Immature natural killer cell (primary cell): ENCODE measurements at places on chromosomes 6 and 20.

GRCh38 chr6:16623731-16624130, 137.5 kb downstream of the ATXN1 start:
- DNase-seq, result no peak

DNA sequence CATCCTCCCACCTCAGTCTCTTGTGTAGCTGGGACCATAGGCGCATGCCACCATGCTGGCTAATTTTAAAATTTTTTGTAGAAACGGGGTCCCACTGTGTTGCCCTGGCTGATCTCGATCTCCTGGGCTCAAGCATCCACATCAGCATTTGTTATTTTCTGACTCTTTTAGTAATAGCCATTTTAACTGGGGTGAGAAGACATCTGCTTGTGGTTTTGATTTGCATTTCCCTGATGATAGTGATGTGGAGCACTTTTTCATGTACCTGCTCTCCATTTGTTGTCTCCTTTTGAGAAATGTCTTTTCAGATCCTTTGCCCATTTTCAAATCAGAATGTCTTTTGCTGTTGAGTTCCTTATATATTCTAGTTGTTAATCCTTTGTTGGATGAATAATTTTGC, 22.2 kb upstream of the TULP4 start:
- peak; percentile 43 for DNase-seq

GRCh38 chr6:111294374-111294967, 188.5 kb downstream of the REV3L start:
- no peak for DNase-seq

GRCh38 chr6:67640484-67640883, 994.6 kb upstream of the ADGRB3 start:
- no peak for DNase-seq

GRCh38 chr20:62501801-62502495, 26.2 kb upstream of the GATA5 start:
- no peak for DNase-seq

GRCh38 chr6:157224951-157225574, 98.3 kb downstream of the TMEM242 start:
- no peak for DNase-seq

DNA sequence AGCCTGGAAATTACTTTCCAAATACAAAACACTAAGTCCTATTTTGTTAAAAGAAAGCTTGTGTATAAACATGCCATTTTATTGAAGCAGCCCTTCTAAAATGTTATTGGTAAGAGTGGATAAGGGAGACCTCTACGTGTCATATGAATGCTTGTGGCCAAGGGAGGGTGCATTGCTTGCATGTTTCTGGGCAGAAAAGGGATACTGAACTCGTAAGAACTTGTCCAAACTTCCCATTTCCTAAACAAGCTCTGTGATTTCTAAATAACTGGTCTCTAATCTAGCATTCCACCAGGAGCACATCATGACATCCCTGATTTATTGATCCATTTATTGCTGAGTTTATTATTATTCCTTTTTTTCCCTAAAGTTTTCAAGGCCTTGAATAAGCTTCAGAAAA, 474.1 kb downstream of the CD109 start:
- DNase-seq, result no peak

GRCh38 chr6:135703621-135704020, 147.9 kb upstream of the PDE7B start:
- no peak for DNase-seq

GRCh38 chr6:38065734-38066305, 246.3 kb downstream of the ZFAND3 start:
- no peak for DNase-seq

GRCh38 chr6:159968295-159969203, at the start of gene IGF2R:
IGF2R (plus strand) TSS chr6:159969082; CDS start chr6:159969247, 165 bp downstream.
- peak; percentile 88 for DNase-seq

DNA sequence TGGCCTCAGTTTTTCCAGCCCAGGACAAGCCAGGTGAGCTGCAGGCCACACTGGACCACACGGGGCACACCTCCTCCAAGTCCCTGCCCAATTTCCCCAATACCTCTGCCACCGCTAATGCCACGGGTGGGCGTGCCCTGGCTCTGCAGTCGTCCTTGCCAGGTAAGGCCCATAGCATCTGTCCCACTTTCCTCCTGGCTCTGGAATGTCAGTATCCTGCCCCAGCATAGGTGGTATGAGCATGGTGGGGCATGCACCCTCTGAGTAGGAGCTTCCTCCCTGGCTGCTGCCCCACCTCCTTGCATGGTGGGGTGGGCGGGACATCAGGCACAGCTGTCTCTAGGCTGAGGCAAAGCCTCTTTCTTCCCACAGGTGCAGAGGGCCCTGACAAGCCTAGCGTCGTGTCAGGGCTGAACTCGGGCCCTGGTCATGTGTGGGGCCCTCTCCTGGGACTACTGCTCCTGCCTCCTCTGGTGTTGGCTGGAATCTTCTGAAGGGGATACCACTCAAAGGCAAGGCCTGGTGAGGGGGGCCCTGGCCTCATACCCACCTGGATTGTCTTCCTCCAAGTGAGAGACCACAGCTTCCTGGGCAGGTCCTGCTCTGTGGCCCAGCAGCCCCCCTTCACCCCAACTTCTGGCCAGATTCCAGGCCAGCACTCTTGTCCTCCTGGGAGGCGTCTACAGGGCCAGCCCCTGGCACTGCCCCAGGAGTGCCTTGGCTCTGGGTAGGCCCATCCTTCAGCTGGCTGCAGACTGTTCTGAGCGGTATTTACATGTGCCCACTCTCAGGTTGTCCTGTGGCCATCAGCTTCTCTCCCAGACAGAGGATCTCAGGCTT, 9.1 kb downstream of the PI16 start:
- DNase-seq, result no peak

DNA sequence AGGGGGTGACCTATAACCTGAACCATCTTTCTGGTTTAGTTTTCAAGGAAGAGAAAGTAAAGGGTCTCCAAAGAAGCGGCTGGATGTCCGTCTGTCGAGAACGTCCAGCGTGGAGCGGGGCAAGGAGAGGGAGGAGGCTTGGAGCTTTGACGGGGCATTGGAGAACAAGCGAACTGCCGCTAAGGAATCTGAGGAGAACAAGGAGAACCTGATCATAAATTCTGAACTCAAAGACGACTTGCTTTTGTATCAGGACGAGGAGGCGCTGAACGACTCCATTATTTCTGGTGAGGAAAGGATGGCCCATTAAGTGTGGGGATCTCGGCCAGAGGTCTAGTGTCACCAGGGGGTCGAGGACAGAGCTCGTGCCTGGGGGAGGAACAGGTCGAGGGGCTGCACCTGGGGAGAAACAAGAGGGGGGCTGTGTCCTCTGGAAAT, 159.2 kb downstream of the SYCP2 start:
- no peak for DNase-seq

DNA sequence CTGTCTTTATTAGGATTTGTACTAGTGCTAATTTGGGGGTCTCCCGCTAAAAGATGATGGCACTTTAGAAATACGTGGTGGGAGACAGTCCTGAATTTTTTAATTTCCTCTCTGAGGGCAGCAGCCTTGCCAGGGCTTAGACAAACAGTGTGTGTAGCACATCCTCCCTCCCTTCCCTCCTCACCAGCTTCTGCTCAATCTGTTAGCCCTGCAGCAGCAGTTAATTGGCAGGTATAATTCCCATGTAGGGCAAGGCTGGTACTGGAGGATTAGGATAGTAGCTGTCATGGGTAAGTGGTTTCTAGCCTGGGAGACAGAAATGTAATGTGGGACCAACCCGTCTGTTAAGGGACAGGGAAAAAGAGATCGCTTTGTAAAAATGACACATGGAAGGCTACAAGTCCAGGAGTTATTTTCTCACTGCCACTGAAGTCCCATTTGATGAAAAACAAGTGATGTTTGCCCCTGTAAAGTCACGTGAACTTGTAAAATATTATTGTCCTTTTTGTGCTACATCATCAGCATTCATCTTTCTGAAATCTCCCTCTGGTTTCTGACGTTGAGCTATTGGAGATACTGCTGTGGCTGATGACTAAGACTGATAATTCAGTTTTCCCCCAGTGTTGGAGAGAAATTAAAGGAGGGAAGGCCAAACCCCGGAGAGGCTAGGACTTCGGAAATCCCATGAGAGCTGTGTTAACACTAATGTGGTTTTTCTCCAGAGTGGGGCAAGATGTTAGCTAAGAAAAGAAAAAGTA, 40.6 kb downstream of the CTNNBL1 start:
- DNase-seq, result no peak

- DNase-seq, result no peak
Measured at GRCh38 chr20:60219231-60219630, 261.0 kb downstream of the CDH26 start.

- DNase-seq, result no peak
Measured at GRCh38 chr6:51077821-51078518, 259.3 kb downstream of the TFAP2B start.

DNA sequence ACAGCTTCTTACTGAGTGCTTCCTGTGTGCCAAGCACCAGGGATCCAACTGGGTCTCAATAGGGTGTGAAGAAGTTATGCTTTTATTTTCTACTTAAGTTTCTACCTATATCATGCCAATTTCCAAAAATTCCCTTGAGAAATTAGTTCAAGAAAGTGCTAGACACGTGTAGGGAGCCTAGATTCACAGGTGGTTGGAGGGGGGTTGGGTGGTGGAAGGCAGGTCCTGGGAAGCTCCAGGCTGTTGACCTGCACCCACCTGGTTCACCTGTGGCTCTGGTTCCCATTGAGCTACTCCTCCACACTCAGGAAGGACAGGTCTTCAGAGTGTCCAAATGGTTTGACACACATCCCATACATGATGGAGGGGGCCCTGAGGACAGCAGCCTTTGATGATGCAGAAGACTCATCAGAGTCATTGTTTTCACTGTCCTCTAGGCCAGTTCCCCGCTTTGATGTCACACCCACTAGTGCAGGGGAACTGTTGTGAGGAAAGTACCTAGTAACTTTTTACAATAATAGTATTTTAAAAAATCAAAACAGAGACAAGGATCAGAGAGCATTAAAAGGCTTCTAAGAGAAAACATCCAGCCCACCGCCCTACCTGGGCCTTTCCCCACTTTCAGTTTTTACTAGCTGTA, 39.8 kb upstream of the MYL9 start:
- no peak for DNase-seq

- no peak for DNase-seq
Measured at GRCh38 chr6:70411542-70412251, 1.6 kb upstream of the FAM135A start.

DNA sequence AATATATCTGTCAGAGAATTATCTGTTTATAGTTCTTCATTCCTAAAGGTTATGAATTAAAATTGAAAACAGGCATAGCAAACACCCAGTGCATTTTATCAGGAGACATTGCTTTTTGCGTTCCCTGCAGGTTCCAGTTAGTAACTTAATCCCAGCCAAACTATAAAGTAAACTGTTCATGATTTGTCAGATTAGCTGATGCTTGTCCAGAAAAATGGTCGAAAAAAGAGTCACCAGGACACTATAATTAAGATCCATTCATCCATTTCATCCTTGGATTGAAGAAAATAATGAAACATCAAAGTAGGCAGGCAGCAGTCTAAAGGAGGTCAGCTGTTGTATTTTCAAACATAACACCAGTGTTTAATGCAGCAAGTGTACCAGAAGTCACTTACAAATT, 75.9 kb downstream of the EPHA7 start:
- DNase-seq, result no peak

GRCh38 chr6:33072508-33073100, 845 bp downstream of the HLA-DPA1 start:
- no peak for DNase-seq

DNA sequence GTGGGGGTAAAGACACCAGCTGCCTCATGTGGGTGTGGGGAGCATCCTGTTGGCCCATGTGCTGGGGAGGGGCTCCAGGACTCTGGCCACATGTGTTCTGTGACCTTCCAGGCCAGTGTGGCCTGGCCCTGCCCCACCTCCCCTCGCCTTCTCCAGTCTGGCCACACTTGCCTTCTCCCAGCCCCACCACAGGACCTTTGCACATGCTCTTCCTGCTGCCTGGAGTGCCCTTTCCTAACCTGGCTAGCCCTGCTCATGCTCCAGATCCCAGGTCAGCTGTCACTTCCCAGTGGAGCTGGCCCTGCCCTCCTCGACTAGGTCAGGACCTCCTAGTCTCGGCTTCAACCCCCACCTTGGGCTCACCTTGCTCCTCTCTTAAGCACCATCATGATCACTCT, 183.8 kb downstream of the CDH4 start:
- no peak for DNase-seq

GRCh38 chr6:22557007-22557406, 12.4 kb upstream of the HDGFL1 start:
- DNase-seq, result no peak

DNA sequence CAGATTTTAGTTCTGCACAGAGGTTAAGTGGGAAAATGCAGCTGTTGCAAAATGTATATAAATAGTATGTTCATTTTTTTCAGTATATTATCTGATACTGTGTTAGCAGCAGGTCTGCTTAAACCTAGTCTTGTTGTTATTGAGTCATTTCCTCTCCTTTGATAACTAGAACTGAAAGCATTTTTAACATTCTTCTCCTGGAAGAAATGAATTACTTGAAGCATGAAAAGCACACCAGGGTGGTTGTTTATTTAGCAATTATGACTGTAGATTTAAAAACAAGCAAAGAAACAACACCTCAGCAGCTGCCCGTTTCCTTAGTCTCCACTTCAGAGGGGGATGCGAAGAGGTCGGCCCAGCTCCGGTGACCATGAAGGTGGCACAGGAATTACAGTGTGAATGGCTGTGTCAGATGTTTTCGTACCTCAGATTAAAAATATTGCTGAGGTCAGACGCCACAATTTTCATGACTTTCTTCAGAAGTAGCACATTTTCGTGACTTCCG, 53.5 kb downstream of the GOPC start:
- DNase-seq, result peak; percentile 73

DNA sequence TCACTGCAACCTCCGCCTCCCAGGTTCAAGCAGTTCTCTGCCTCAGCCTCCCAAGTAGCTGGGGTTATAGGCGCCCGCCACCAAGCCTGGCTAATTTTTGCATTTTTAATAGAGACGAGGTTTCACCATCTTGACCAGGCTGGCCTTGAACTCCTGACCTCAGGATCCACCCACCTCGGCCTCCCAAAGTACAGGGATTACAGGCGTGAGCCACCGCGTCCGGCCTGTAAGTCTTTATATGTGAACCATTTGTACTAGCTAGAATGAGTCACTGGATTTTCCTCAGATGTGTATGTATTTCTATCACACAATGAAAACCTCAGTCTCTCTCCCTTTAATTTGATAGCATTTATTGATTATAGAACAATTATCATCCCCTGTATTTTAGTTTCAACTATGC, 34.0 kb downstream of the ITCH start:
- DNase-seq, result no peak

DNA sequence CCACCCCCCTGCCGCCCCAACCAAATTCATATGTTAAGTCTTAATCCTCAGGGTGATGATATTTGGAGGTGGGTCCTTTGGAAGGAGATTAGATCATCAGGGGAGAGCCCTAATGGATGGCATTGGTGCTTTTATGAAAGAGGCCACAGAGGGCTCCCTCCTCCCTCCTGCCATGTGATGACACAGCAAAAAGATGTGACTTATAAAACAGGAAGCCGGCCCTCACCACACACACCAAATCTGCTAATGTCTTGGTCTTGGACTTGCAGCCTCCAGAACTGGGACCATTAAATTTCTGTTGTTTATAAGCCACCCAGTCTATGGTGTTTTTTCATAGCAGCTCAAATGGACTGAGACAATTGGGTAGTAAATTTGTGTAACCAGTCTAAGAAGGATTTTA, 176.3 kb downstream of the ADGRG6 start:
- DNase-seq, result no peak

GRCh38 chr6:154928325-154928922, 66.7 kb upstream of the TIAM2 start:
- peak; percentile 51 for DNase-seq

GRCh38 chr20:20677186-20677585, 35.3 kb downstream of the RALGAPA2 start:
- no peak for DNase-seq

GRCh38 chr20:42634156-42634555, 555.5 kb downstream of the PTPRT start:
- DNase-seq, result no peak

- no peak for DNase-seq
Measured at GRCh38 chr20:2820084-2820895, 4.1 kb downstream of the TMEM239 start.
